ENCODE measurements at places on chromosomes 13 and 19. TPM values are rescaled to one million over a fixed set of nuclear protein-coding genes. Genes with fewer than 3 reads are reported as not detected.

DNA sequence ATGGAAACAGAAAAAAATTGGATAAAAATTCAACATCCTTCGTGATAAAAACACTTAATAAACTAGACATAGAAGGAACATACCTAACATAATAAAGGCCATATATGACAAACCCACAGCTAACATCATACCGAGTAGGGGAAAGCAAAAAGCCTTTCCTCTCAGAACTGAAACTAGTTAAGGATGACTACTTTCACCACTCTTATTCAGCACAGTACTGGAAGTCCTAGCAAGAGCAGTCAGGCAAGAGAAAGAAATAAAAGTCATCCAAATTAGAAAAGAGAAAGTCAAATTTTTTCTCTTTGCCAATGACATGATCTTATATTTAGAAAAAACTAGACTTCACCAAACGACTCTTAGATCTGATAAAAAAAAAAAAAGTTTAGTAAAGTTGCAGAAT lies 25.8 kb upstream of the SLC7A9 start:
- DNase-seq, result no peak
- H3K27ac ChIP-seq, result no peak overlapping the region
- no peak overlapping the region for H3K4me3 ChIP-seq

- H3K4me3 ChIP-seq, result no peak overlapping the region
- DNase-seq, result no peak
- no peak overlapping the region for H3K27ac ChIP-seq
- H3K27me3 ChIP-seq, result peaks cover 2% of the 10 kb centered on the region
Observed at GRCh38 chr13:75055296-75055695, 426.7 kb downstream of the TBC1D4 start.

DNA sequence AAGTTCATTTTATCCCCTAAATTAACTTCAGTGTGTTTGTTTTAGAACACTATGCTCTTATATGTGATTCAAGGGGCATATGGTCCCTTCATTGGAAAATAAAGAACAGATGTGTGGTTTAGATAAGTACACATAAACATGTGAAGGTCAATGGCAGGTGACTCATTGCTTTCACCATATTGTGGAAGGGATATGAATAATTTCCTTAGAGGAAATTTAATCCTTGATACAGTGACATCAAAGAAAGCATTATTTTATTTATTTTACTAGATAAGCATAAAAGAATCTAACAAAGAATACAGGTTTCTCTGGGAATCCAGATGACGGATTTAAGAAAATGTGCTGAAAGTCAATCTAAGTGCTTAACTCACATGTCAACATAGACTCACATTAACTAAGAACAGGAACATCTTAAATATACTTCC lies 373.5 kb downstream of the KCTD12 start:
- DNase-seq, result no peak
- H3K4me1 ChIP-seq, result no peaks in the 10 kb centered on the region
- no peaks in the 10 kb centered on the region for H3K27me3 ChIP-seq
- H3K4me3 ChIP-seq, result no peak overlapping the region
- H3K27ac ChIP-seq, result no peak overlapping the region

DNA sequence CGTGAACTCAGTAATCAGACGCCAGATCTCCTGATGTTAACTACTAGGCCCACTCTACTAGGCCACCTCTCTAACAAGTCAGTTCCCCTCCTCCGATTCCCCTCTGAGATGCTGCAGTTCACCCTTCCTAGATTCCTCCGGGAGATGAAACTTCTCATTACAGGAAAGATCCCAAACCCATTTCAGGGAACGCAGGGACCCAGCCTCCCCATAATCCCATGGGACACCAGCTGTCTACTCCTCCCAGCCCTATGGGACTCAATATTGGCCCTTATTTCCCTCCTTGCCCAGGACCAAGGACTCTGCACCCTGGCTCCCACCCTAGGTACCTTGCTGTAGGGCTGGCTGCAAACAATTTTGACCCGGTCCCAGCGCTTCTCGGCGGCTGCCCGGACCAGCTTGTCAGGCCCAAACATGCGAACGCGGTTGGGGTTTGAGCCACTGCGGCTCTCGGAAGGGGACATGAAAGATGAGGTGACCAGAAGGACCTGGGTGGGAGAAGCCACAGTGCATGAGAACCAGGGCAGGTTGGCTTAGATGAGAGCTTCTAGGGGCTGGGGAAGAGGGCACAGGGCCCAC lies 20.9 kb downstream of the XRCC1 start:
- H3K27ac ChIP-seq, result peak overlapping the region; percentile 44
- H3K36me3 ChIP-seq, result peaks cover 11% of the 10 kb centered on the region
- H3K27me3 ChIP-seq, result no peaks in the 10 kb centered on the region
- no peak overlapping the region for H3K4me3 ChIP-seq
- no peak for DNase-seq
- H3K4me1 ChIP-seq, result peaks cover 4% of the 10 kb centered on the region

DNA sequence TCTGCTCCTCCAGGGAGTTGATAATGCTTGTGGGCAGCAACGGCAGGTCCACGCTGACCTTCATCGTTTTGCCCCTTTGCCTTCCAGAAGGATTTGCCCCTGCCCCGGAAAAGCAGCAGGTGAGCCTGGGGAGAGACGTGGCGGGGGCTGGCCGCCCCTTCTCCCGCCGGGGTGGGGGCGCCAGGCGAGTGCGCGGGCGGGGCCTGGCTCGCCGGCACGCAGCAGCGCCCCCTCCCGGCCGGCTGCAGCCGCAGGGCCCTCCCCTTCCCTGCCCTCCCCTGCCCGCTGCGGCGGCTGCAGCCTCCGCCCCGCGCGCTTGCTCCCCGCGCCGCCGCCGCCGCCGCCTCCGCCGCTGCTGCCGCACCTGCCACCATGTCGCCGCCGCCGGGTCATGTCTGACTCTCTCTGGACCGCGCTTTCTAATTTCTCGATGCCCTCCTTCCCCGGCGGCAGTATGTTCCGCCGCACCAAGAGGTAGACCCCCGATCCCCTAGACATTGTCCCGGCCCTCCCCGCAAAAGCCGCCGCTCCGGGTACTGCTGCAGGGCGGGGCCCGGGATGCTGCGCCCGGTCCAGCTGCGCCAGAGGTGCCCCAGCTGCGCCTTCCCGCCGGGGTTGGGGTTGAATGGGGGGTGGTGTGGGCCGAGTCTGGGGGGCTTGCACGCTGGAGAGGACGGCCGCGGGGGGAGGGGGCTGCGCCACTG lies at the start of gene MAST1:
Gene MAST1, plus strand, starts transcription at position 334 of the 704 bp plus-strand sequence. Its CDS starts 58 bp downstream, at position 392.
- H3K4me1 ChIP-seq, result peaks cover 20% of the 10 kb centered on the region
- H3K27ac ChIP-seq, result peak within 1 kb of the TSS; percentile 43
- DNase-seq, result peak; percentile 82

DNA sequence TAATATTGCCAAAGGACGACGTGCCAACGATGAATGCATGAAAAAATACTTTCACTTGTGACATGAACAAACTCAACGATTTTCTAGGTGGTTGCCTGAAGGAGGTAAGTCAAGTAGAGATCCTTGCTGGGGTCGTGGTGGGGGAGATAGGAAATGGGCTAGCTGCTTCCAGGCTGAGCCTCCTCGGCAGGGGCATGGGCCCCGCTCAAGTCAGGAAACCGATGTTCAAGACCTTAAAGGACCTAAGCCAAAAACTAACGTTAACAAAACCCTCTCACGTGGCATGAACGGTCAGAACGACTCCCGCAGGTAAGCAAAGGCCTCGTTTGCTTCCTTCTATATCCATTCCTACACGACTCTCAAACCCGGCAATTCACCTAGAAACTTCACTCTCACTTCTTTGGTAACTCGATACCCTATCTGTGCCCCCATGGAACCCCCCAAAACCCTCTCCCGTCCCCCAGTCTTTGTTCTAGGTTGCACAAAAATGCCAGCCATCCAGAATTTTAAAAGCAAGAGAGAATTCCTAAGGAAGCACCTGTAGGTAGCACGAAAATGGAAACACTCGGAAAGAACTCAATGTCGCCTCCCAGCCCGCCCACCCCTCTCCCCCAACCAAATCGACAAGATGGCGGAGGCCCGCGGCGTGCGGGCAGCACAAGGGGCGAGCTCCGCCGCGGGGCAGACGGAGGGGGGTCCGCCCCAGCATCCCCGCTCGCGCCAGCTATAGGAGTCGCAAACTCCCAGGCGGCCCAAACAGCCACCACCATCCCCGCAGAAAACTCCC lies 13.6 kb downstream of the ACP4 start:
- H3K4me3 ChIP-seq, result peak overlapping the region; percentile 99
- peaks cover 21% of the 10 kb centered on the region for H3K36me3 ChIP-seq
- no peak for DNase-seq
- H3K27ac ChIP-seq, result peak overlapping the region; percentile 94
- peaks cover 25% of the 10 kb centered on the region for H3K4me1 ChIP-seq

DNA sequence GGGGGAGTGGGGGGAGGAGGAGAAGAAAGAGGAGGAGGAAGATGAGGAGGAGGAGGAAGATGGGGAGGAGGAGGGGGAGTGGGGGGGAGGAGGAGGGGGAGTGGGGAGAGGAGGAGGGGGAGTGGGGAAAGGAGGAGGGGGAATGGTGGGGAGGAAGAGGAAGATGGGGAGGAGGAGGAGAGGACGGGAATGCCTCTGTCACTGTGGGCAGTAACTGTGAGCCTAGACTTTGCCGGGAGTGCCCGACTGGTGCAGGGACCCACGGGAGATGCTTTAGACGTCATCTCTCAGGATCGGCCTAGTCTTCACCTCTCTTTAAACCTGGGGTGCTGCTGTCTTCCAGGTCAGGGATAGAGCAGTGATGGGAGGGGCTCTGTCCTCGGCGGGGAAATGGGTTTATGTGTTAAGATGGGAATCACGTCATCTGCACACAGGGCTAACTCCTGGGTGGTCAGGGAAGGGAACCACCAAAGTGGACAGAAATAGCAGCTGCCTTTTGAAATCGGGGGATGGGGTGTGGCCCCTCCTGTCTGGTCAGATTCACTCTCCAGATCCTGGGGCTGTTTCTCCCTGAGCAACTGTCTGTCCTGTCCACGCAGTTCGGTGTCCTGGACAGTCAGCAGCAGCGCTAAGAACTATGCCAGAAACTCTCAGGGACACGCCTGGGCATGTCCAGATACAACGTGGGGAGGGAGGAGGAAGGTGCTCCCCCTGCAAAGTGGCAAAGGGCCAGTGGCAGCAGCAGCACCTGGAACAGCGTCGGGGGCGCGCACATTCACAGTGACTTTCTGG lies 26.9 kb downstream of the GAS6 start:
- no peak for DNase-seq
- no peaks in the 10 kb centered on the region for H3K27me3 ChIP-seq
- H3K4me3 ChIP-seq, result no peak overlapping the region
- no peaks in the 10 kb centered on the region for H3K36me3 ChIP-seq
- H3K4me1 ChIP-seq, result peaks cover 8% of the 10 kb centered on the region

DNA sequence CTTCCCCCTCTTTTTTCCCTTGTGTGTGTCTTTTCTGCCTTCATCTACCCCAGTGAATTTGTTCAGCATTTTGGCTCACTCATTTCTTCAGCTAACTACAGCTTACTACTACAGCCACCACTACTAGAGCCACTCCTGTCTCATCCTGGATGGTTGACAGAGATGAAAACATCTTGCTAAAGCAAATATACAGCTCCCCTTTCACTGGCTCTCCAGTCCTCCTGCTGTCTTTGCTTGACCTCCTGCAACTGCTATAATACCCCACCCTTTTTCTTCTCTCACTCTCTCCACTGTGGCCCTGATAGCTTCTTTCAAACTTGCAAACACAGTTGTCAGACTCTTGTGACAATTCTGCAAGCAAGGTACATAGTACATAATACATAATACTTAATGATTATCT lies 523.6 kb downstream of the DCT start:
- no peak overlapping the region for H3K4me3 ChIP-seq
- H3K36me3 ChIP-seq, result no peaks in the 10 kb centered on the region
- H3K27me3 ChIP-seq, result no peaks in the 10 kb centered on the region

GRCh38 chr13:86006317-86006716 lies 207.1 kb upstream of the SLITRK6 start:
- no peak overlapping the region for H3K4me3 ChIP-seq
- H3K36me3 ChIP-seq, result no peaks in the 10 kb centered on the region
- no peaks in the 10 kb centered on the region for H3K4me1 ChIP-seq
- H3K27ac ChIP-seq, result no peak overlapping the region
- H3K27me3 ChIP-seq, result no peaks in the 10 kb centered on the region

DNA sequence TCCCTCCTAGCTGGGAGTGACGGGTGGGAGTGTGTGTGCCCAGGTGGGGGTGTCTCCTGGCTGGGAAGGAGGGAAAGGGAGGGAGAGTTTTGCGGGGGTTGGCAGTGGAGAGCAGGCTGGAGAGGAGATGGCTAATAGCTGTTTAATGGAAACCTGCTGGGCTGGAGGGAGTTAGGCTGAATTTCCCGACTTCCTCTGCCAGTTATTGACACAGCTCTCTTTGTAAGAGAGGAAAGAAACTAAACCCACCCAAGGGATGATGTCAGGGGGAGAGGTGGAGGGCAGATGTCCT lies 10.2 kb upstream of the ILF3 start:
- DNase-seq, result no peak
- peaks cover 13% of the 10 kb centered on the region for H3K4me1 ChIP-seq
- H3K27me3 ChIP-seq, result no peaks in the 10 kb centered on the region
- no peak overlapping the region for H3K4me3 ChIP-seq
- H3K36me3 ChIP-seq, result peaks cover 4% of the 10 kb centered on the region
- peak overlapping the region; percentile 40 for H3K27ac ChIP-seq

DNA sequence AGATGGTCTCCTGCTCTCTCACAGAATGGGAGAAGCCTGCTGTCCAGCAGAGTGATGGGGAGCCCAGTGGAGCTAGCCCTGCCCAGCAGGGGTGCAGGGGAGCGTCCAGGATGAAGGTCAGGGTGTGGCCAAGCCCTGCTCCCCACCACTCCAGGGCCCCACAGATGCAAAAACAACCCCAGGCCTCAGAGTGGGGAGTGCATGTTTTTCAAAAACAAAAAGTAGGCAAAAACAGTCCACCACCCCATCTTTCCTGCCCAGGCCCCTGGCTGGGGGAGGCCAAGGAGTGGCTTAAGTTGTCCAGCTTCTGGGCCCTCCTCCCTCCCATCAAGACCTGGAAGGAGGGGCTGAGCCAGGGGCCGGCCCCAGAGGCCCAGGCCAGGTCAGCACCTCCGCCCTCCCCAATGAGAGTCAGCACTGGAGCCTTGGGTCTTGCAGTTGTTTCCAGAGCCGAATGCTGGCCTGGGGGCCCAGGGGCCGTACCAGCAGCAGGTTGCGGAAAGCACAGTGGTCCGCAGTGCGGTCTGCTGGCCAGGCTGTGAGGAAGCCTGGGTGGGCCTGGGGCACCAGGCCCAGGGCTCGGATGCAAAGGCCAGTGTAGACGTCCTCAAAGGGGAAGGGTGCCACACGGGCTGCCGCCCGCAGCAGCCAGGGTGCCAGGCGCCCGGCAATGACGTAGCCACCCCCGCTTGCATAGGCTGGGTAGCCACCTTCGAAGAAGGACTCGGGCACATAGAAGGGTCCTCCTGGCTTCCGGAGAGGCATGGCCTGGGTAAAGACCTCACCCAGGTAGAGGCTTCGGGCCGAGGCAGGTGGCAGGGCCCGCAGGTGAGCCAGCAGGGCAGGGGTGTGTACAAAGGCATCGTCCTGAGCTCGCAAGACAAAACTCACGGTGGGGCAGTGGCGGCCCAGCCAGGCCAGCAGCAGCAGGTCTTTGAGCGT lies 1.7 kb downstream of the B3GNT8 start:
- no peaks in the 10 kb centered on the region for H3K27me3 ChIP-seq
- H3K27ac ChIP-seq, result peak overlapping the region; percentile 70
- H3K4me3 ChIP-seq, result peak overlapping the region; percentile 25
- peaks cover 17% of the 10 kb centered on the region for H3K4me1 ChIP-seq

CBY2 gene
- total RNA-seq, result not detected

SLC6A16 gene
- total RNA-seq, result 5.1 TPM

BCAM gene
- total RNA-seq, result not detected

ZNF575 gene
- total RNA-seq, result 3.9 TPM

ZNF829 gene
- 8.4 TPM for total RNA-seq

DHDH gene
- 2.6 TPM for total RNA-seq

CARD8 gene
- total RNA-seq, result 249 TPM

PPAN gene
- total RNA-seq, result 112 TPM

KCNJ14 gene
- 1.4 TPM for total RNA-seq
